ENCODE measurements at places on chromosomes 6 and 20.

DNA sequence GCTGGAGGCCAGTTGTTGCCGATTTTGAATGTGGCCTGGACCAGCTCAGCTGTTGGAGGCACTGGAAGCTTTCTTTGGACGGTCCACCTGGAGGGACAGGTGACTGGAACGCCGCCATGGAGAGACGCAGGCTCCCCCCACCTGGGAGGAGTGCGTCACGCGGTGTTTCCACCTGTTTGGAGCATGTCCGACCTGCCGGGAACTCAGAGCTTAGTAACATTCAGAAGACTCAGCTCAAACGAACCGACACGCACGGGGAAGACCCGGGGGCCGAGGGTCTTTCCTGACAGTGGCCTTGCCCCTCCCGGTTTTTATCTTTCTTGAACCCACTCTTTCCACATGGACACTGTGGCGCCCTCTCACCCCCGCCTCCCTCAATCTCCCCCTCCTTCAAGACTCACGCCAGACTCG, 141.6 kb downstream of the SMOC2 start:
- DNase-seq: no peak

- DNase-seq: no peak
These were observed 4.6 kb downstream of the SMIM29 start for GRCh38 chr6:34243901-34244884.

DNA sequence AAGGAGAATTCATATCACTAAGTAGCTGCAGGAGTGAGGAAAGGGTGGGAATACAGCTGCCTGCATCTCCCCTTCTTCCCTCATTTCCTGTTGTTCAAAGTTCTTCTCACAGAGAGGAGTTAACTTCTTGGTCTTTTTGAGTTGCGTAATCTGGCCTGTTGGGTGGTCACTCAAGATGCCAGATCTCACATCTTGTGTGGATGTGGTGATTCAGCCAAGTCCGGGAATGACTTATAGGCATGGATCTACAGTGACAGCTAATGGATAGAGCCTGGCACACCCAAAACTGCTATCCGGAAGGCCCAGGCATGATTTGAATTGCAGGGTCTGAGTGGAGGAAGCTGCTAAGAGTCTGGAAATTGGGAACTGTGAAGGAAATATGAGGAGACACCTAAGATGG, 100.2 kb upstream of the SLC35B3 start:
- no peak for DNase-seq

- no peak for DNase-seq
These were observed 15.5 kb downstream of the COL9A3 start for GRCh38 chr20:62832212-62832922.

Data from CD4-positive, alpha-beta memory T cell (primary cell).